Cerebellar nuclear complex (tissue), 1 donor: ENCODE measurements at places on chromosomes 5 and 9.

GRCh38 chr5:150035139-150035895 is 34.8 kb downstream of the HMGXB3 start:
- DNase-seq, result no peak

DNA sequence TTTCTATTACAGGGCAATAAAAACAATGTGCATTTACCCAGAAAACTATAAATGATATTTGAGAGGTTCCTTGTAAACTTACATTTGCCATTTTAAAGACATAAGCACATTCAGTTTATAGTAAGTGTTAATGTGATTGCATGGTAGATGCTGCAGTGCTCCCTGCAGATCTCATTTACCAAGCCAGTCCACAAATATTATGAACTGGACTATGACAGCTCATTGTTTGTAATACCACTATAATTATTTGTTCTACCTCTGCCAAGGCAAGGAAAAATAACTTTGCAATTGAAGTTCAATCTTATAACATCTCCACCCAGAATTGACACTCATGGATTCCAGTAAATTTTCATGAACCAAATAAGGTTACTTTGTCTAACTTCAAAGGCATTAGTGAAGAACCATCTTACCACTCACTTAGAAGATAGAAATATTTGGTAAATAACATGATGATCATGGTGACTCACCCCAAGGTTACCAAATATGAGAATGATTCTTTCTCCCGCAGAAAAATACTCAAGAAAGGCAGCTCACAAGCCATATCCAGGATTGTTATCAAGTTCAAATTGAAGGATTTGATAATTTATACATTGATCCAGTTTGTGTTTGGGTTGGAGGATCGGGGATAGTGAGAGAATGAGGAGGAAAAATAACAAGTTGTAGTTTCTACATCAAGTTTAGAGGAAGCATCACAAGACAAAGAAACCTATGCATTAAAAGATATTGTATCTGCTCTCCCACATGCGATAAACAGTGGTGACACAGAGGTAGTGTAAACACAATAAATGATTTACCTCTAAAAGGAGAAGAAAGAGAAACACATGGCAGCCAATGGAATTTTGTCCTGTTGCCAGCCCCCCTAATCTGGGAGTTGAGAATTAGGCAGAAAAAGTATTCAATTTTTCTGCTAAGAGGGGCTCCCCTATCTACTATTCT is 29.5 kb downstream of the CDH9 start:
- DNase-seq, result no peak

DNA sequence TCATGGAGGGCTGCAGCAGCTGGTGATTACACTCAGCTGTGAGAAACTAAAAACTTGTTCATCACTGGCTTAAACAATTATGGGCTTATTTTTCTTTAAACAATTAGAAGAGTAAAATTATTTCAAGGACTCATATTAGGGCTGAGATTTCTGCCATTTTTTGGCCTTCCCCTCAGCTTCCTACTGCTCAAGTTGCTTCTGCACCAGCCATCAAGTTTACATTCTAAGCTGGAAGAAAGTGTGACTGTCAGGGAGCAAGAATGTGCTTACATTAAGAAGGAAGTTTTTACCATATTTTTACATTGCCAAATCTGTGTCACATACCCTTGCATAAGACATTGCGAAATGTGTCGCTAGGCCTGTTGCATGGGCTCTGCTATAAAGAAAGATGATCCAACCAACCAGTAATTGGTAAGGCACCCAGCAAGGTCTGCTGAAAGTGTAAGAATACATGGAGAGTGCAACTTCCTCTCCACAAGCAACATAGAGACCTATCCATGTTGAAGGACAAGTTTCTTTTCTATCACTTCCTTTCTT is 260.3 kb upstream of the CDH10 start:
- DNase-seq, result no peak

DNA sequence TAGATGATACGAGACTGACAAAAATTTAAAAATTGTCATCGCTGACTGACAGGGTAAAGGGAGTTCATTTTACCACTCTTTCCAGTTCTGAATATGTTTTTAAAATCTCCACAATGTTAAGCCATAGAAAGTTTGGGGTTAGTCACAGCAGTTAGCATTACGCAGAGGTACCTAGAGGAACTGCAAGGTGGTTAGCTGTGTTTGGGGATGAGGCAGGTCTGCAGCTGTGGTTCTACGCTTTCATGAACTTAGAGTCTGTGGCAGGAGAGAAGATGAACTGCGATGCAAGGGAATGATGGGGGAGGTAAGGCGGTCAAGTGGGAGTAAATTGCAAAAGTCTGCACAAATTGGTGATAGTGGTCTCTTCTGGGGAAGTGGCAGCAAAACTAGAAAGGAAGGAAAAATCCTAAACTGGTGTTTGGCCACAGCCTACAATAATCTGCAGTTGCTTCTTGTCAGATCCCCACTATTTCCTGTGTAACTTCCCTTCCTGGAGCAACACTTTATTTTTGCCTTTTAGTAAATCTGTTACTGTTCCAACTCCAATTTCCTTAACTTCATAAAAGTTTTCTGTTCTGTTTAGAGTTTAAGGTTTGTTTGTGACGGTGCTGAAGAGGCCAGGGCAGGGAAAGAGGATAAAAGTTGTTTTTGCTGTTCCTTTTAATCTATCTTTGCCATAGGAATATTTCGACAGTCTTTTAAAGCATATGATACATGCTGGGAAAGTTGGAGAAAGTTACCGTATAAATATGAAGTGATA is 38.6 kb upstream of the SNX2 start:
- DNase-seq, result no peak

DNA sequence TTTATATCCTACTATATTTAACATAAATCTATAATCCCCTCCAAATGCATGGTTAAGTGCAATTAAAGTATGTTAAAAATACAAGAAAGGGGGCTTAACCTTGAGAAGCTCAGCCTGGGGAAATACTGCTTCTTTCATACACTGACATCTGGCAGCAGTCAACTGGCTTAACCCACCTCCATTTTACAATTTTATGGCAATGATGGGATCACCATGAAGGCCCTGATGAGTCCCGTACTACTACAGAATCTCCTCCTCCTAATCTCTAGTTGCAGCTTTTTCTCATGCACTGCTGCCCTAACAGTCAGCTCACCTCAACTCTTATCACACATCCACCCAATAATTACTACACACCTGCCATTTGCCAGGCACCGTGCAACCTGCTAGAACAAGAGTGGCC is 40.9 kb downstream of the ZNF608 start:
- no peak for DNase-seq

DNA sequence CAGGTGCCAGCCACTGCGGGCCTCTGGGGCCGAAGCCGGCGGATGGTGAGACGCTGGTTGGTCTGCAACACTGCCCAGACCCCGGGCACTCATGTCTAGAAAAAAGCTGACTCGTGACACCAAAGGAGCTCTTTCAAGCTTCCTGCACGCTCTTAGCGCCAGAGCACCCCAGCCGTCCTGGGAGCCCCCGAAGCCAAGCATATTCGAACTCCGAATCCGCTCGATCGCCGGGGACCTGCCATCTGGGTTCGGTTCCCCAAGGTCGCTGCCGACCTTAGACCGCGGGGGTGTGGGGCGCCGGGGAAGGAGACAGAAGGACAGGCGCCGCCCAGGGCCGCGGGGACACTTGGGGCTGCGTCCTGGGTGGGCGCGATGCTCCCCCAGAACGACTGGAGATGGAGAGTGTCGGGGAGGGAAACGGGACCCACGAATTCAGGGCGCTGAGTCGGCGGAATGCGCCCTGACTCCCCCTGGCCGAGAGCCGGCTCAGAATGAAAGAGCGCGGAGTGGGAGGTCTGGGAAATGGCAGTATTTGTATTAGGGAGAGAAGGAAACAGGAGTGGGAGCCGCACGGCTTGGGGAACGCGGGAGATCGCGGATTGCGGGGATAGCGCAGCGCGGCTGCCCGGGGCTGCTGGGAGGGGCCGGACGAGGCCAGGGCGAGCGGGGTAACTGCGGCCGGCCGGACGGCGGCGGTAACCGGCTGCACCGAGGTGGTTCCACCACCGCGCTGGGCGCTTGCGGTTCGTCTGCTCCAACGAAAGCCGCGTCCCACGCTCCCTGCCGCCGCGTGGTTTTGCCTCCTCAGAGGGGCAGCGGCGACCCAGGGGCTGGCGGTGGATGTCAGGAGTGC is 20.1 kb upstream of the MARCHF6 start:
- no peak for DNase-seq

DNA sequence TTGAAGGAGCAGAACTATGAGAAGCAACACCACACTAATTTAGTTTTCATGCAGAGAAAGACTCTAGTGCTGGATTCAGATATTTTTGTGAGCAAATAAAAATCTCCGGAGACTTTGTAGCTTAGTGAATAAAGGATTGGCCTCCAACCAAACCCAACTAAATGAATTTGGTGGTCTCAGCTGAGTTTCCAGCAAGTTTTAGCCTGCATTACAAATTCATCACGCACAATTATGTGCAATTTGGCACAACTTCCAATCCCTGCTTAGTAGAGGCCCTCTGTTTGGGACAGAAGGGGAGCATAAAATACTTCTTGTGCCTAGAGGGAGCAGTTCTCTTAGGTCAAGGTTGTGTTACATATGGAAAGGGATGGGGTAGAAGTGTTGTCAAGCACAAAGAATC is 112.3 kb upstream of the ADAMTSL1 start:
- no peak for DNase-seq

DNA sequence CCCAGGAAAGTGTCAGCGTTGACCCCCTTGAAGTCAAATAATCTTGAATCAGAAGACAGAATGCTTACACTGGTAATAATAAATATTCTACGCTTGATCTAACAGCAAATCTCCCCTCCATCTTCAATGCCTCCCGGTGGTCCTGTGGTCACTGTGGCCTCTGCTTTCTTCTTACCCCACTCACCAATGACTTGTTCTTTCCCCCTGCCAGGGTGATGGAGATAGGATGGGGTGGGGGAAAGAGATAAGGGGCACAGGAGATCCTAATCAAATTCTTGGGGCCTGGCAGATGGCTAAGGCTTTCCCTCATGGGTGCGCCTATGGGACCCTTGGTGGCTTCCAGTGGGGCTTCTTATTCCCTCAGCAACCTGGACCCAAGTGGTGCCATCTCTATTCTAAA is 152.6 kb upstream of the EGFLAM start:
- DNase-seq, result no peak

GRCh38 chr5:134813407-134813806 is 32.4 kb upstream of the C5orf24 start:
- DNase-seq, result no peak

DNA sequence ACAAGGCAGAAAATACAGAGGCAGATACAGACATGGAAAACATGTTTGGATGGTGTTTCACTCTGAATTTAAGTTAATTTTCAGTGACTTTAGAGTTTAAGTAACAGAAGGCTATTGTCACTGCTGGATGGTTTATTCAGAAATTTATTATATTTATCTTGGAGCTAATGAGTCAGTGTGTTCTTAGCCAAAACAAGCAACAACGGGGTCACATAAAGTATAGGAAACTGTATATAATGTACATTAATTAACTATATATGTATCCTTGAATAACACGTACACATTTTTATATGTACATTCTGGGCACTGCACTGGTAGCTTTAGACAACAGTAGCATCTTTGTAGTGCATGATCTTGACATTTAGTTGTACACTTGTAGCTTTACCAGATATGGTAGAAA is 30.7 kb downstream of the CYLC2 start:
- no peak for DNase-seq

GRCh38 chr9:111917201-111917600 is 20.6 kb downstream of the UGCG start:
- DNase-seq, result no peak

GRCh38 chr9:69937833-69938535 is 105.7 kb upstream of the MAMDC2 start:
- DNase-seq, result no peak
